Stimulated activated CD8-positive, alpha-beta memory T cell treated with anti-CD3 and anti-CD28 coated beads, Interleukin-4, amount 100 ng/mL, for 1 hour (primary cell): ENCODE measurements at places on chromosomes 16 and 17.

DNA sequence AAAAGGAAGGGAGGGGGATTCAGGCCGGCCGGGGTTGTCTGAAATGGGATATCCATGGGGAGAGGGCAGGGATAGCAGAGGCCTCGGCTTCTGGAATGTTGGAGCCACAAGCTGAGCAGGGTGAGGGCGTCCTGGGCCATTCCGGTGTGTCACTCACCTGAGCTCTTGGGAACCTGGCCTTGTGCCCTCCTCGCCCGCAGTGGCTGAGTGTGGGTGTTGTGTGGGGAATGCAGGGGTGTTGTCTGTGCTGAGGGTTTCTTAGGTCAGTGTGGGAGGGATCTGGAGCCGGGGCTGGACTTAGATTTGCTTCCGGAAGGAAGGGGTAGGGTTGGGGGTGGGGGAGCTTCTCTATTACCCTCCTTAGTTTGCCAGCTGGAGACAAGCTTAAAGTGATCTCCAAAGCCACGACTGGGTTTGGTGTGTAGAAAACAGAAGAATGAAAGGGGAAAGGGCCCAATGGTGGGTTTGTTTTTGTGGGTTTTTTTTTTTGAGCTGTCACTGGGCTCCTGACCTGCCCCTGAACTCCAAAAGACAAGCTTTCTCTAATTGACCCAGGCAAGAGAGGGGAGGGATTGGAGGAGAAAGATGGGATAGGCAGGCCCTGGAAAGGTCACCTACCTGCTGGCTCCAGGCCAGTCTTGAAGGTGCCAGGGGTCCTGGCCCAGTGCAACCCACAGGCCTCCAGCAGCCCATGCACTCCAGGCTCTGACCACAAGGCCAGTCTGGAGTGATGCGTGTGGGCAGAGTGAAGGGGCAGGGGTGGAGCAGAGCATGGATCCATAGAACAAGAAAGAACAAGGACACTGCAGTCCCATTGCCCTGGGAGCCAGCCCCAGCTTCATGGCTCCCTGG is at the start of gene SULT1A2:
TSS of gene SULT1A2 (minus strand) at position 211 of the 852 bp plus-strand sequence. CDS start 1,120 bp downstream, outside the sequence.
- DNase-seq = no peak

DNA sequence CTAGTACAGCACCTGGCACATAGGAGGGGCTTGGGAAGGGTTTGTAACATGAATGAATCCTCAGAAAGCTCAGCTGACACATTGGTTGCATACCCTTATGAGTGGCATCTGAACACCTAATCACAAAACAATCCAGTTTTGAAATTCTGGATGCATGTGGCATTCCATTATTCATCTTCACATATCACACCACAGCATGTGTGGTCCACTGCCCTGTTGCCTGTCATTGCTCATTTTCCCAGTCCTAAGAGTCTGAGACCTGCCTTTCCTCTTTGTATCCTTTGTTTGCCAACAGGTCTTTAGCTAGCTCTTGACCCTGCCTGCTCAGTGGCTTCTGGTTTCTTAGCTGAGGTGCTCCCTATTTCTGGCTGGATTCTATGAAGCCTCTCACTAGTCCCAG is 170.8 kb upstream of the ASIC2 start:
- no peak for DNase-seq

DNA sequence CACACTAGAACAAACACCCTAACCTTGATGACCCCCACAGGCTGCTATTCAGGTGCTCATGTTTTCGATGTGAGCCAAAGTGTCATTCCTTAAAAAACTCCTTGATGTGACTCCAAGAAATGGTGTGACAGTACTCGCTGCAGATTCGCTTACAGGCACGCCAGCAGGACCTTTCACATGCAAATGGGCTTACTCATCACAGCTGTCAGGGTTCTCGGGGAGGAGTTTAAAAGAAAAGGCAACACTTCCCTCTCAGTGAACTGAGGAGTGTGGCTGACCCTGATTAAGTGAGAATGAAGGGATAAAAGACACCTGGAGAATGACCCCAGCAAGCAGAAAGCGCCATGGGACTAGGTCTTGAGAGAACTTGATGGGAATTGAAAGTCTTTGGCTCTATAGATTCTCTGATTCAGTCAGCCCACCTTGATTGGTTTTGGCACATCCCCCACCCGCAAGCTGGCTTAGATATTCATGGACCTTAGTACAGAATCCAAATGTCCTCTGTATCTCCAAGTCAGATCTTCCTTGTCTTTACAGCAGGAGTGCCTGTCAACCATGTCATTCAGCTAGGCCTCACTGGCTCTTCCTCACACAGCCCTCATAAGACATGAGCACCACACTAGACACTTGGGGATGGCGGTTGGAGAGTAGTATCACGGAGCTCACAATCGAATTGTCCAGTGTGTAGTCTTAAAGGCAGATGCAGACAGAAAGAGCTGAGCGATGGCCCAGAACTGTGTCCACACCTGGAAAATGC is 82.6 kb downstream of the HIC1 start:
- DNase-seq = no peak

- no peak for DNase-seq
These were observed 60.7 kb downstream of the CLEC16A start for GRCh38 chr16:11004973-11005610.
